ENCODE measurements at places on chromosomes 6 and 20.

GRCh38 chr6:30171677-30172471 lies 8.5 kb downstream of the TRIM15 start:
- peak; percentile 12 for DNase-seq

- no peak for DNase-seq
Observed at GRCh38 chr6:52654592-52654991, 16.3 kb upstream of the TMEM14A start.

DNA sequence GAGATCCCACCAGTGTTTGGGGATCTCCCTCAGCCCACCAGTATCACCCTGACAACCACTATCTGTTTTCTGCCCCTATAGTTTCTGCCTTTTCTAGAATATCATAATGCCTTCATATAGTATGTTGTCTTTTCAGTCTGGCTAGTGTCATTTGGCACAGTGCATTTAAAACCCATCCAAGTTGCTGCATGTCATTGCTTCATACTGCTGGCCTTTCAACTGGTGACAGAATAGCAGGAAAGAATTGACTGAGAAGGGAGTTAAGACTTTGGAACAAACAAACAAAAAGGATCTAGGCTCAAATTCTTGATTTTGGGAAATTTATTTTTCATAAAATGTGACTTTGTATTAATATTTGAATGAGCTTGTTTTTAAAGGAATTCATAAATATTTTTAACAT lies 4.5 kb downstream of the LMBRD1 start:
- no peak for DNase-seq

DNA sequence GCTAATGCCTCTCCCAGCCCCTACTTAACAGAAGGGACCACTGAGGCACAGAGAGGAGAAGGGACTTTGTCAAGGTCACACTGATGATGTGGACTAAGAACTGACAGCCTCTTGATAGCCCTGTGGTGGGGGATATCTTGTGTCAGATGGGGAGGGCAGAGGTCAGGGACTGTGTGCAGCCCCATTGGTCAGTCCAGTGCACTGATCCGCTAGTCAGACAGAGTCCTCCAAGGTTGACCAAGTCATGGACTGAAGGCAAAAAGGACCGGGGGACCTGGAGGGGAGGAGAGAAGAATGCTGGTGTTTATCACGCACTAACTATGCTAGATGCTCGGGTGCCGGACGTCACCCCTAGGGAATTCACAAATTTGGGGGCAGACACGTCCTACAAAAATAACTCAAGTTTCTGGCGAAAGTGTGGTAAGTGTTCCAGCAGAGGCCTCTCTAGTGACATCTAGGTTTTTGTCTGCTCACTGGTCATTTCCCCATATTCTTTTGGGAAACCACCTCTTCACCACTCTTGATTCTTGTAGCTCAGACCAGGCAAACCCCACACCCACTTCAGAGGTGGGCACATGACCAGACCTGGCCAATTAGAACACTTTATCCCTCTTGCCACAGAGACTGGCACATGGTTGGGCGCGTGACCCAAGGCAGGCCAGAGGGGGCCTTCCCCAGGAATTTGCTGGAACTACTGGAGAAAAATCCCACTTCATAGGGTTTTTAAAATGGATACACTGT lies 21.0 kb downstream of the TCF15 start:
- no peak for DNase-seq

- DNase-seq = no peak
Observed at GRCh38 chr6:143680141-143680540, 2.4 kb downstream of the PHACTR2 start.

Measured in fibroblast of skin of scalp (primary cell).